MCF 10A (cell line): ENCODE measurements at places on chromosomes 1 and 21. TPM values are rescaled to one million over a fixed set of nuclear protein-coding genes. Genes with fewer than 3 reads are reported as not detected.

Gene DNM3
- 0.44 and 0.68 TPM in 2 replicates for total RNA-seq

Gene DAB1
- total RNA-seq: not detected in 2 replicates

Gene AMPD1
- total RNA-seq: not detected in 2 replicates

Gene TATDN3
- total RNA-seq: 31.5 and 35.7 TPM in 2 replicates

Gene CCDC27
- not detected in 2 replicates for total RNA-seq
